ENCODE measurements at places on chromosomes 6 and 20.

- no peak for DNase-seq
Measured at GRCh38 chr6:88725111-88725975, 238.1 kb downstream of the RNGTT start.

DNA sequence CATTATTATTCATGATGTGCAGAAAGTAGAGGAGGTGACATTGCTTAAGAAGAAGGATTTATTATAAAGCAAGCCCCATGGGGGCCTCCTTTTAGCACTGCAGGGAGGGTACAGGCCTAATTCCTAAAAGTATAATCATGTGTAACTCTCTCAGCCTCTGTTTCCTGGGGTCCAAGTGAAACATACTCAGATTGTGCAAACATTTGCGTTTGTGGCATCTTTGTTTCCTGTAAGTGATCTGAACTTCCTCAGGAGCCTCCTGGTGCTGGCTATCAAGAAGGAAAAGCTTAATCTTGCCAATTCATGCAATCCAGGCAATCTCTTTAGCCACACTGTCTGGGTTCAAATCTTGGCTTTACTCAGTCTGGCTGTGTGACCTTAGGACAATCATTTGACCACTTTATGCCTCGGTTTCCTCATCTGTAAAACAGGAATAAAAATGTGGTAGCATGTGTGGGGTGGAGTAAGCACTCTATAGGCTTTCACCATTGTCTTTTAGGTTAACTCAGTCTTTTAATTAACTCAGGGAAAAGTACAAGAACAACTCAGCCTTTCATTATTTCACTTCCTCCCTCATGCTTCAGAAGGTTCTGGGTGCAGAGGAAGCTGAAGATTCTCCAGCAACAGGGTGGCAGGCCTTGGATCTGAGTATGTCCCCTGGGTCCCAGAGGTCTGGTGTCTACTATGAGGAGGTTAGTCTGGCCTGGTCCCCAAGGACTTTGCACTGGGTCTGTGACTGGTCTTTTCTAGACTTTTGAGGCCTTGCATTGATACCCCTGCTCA is 831 bp upstream of the SIRPB2 start:
- no peak for DNase-seq

- DNase-seq, result no peak
Measured at GRCh38 chr6:40992746-40993145, 46.3 kb downstream of the UNC5CL start.

GRCh38 chr6:131199568-131200272 is 64.5 kb downstream of the AKAP7 start:
- no peak for DNase-seq

DNA sequence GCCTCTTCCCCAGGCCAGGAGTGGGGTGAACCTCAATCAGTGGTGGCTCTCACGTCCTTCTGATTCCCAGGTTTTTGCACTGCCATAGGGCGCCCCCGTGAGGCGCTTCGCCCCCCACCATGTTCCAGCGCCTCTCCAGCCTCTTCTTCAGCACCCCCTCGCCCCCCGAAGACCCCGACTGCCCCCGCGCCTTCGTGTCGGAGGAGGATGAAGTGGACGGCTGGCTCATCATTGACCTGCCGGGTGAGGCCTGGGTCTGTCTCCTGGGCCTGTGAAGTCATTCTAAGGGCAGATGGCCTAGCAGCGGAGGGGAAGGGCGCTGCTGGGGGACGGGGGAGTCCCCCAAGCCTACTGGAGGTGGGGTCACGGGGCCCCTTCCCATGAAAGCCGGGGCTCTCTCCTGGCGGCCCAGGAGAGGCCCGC is 4.5 kb downstream of the TP53INP2 start:
- DNase-seq, result no peak

GRCh38 chr6:158803733-158804143 is 15.4 kb downstream of the EZR start:
- DNase-seq, result no peak

- no peak for DNase-seq
Measured at GRCh38 chr6:144776031-144776819, 491.1 kb downstream of the UTRN start.

DNA sequence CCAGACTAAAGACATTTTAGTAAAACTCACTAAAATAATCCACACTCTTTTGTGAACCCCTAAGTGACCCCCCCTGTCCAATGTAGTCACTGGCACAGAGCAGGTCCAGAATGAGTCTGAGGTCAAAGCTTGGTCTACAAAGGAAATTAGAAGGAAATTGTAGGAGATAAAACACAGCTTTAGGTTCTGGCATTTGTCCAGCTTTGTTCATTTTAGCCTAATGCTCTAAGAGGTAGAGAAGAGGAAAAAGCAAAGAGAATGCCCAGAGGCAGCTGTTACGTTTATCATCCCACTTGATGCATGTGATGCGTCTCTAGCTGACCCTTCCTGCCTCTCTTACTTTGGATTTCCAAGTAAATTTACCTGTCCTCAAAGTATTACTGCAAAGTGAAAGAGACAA is 62.5 kb downstream of the CNKSR3 start:
- no peak for DNase-seq

- no peak for DNase-seq
Measured at GRCh38 chr6:148037496-148037895, 305.1 kb upstream of the SASH1 start.

DNA sequence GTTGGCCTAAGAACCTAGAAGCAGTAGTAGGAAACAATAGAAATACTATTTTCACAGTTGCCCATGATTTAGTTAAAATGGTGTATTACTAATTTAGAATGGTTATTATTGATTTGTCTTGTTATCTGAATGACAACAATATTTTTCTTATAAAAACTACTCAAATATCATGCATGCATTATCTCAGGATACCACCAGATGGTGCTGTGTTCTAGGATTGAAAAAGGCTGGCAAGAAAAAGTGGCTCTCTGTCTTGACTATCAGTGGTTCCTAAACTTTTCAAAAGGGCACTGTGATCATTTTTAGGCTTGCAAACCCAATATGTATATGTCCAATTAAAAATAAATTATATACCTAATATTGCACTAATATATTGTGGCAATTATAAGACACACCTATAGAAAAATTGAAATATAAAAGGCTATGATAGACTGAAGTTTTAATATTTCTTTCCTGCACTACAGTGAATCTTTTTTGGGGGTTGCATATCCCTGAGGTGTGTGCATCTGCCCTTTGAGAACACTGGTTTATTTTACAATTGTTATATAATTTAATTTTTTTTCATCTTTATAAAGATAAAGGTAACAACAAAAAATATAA is 131.7 kb upstream of the MLIP start:
- no peak for DNase-seq

DNA sequence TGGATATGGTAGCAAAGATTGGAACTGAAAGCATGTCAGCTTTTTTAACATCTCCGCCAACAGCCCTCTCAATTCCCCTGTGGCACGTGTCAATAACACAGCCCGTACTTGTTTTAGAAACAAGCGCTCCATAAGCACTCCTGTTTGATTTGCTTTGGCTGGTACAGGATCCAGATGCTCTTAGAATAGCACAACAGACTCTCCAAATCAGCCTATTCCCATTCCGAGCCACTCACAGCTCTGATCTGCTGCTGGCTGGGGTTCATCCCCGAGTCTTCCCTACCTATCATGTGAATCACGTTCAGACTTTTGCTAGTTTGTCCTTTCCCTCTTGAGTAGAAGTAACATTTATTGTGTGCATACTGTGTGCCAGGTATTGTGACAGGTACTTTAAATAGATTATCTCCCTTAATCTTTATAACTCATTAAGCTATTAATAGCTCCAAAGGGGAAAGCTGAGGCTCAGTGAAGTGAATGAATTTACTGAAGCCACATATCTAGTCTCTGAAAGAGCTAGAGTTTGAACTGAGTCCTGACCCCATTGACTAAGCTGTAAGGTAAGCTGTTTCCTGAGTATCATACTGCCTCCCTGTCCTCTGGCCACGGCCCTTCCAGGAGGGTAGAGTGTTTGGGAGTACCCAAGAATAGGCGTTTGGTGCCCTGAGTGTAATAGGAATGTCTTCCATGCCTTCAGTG is 46.7 kb downstream of the RALY start:
- no peak for DNase-seq

DNA sequence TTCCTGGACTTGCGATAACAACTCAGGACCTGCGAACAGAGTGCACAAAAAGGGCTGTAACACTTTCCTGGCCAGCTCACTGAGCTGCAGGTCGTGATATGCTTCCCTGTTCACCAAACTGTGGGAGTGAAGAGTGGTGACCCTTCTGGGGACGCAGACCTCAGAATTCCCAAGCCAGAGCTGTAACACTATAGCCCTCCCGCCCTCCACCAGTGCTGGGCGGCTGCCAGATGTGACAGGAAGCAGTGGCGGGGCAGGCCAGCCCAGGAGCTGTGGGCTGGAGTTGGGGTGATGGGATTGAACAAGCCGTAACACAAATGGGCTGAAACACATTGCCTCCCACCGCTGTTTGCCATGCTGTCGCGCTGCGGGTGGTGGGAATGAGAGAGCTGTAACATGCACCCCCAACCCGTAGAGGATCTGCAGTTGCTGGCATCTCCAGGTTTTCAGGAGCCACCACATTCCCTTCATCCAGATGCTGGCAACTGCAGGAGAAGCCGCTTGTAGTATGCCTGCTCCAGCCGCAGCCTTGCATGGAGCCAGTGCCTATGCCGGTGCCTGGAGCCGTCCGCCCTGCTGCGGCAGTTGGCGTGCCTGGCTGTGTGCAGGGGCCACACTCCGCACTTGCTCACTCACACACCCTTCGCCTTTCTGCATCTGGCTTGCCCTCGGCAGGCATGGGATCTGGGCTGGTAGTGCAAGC is 148.3 kb upstream of the PROKR2 start:
- no peak for DNase-seq

- DNase-seq, result peak; percentile 28
Measured at GRCh38 chr20:23147964-23148730, 62.0 kb upstream of the CD93 start.

- DNase-seq, result no peak
Measured at GRCh38 chr20:46252352-46253091, 55.8 kb downstream of the CDH22 start.

DNA sequence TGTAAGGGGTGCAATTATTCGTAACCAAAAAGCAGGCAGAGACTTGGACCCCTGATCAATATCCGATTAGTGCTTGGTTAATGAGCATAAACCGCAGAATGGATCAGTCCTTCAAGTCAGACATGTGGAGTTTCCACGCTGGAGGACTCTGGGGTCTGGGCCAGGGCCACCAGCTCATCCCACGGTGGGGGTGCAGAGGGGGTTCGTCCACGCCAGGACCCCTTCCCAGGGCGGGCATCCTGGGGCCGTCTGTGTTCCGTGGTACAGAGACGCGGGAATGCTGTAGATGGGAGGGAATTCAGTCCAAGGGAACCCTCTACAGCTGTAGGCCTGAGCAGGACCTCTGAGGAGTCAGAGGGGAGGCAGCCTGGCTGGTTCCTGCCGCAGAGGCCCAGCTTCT is 197.7 kb downstream of the TAF4 start:
- DNase-seq, result no peak

DNA sequence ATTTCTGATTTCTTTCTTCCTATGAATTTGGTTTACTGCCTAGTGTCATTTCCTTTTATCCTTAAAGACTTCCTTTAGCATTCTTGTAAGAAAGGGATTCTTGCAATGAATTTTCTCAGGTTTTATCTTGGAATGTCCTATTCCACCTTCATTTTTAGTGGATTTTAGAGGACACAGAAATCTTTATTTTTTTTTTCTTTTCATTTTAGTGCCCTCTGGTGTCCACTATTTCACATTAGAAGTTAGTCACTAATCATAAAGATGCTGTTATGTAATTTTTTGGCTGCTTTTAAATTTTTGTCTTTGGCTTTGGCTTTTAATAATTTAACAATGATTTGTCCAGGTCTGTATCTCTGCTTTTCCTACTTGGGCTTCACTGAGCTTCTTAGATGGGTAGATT is 28.1 kb downstream of the LMBRD1 start:
- no peak for DNase-seq
